Right ventricle myocardium superior (tissue), 1 donor: ENCODE measurements at places on chromosomes 7 and 10. TPM values are rescaled to one million over a fixed set of nuclear protein-coding genes. Genes with fewer than 3 reads are reported as not detected.

Gene C10orf90
- total RNA-seq: not detected

Gene HSPA12A
- 15.9 TPM for total RNA-seq

DNA sequence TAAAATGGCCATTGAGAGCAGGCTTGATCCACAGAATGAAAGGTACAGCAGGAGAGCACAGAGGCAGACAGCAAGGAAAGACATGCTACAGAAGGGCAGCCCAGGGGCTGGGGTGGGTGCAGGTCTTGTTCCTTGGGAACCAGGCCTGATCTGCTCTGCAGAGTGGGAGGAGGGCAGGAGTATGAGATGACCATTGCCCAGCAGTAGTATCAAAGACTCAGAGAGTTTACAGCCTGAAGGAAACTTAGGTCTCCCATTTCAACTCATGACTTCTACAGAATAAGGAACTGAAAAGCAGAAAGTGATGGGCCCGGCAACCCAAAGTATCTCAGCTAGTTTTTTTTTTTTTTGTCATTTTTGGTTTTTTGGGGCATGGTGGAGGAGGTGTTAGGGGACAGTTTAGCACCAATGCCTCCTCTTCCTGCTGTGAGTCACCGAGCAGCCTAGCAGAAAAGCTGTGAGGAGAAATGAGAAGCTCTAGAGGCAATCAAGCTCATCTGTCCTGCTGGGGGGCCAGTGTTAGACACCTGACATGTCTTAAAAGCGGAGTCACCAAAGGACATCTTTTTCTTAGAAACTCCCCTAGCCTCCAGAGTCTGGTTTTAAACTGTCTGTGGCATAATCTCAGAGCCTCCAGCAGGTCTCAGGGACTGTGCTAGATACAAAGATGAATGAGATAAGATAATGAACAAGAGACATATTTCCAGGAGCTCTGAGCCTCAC lies 34.3 kb upstream of the HERPUD2 start:
- no peak for DNase-seq

Gene EVX1
- total RNA-seq: not detected

Gene SPDYE2
- not detected for total RNA-seq

Gene PRF1
- total RNA-seq: 2.2 TPM

DNA sequence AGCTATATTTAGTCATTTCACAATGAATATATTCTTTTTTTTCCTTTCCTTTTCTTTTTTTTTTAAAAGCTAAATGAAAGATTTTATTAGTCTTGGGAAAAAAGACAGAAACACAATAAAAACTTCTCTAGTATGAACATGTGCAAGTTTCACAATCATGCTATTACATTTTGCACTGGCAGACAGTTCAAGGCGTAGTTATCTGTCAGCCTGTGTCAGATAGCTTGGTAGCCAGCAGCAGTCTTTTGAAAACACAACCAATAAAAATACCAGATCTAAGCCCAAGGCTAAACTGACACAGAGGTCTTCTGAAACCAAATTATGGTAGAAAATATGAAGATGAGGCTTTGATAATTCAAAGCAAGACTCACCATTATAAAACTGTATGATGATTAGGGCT lies 205.8 kb upstream of the TEX47 start:
- no peak for DNase-seq

Gene TRIM50
- 0.51 TPM for total RNA-seq

DNA sequence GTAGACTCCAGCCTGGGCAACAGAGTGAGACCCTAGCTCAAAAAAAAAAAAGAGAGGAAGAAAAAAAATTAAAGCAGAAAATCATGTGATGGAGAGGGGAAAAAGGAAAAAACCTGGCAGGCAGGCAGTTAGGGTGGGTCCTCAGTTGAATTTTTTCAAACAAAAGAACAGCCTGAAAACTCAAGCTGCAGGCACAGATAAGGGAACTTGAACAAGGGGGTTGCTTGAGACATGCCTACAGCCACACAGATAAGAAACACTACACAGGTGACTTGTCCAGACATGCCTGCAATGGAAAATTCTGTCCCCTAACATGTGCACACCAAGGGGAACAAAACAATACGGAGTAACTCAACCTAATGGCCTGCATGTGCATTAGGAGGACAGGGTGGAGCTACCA lies 19.2 kb downstream of the VIM start:
- DNase-seq: no peak

DNA sequence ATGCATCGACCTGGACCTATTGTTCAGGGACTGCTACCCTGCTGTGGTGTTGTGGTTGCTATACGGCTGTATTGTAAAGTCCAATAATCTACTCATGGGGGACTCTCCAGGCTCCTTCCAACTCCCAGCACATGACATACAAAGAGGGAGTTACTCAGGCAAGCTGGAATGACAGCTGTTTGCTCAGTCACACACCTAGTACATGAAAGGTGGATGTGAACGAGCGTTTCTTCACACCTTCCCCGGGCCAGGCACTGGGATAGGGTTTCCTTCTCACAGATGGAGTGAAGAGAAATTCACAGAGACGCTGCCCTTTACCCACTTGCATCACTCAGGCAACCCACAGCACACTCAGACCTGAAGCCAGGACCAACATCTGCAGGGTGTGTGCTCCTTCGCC lies 215.7 kb downstream of the TNS3 start:
- no peak for DNase-seq

- DNase-seq: peak; percentile 73
Measured at GRCh38 chr7:149790146-149790548, 16.8 kb upstream of the ZNF467 start.

DNA sequence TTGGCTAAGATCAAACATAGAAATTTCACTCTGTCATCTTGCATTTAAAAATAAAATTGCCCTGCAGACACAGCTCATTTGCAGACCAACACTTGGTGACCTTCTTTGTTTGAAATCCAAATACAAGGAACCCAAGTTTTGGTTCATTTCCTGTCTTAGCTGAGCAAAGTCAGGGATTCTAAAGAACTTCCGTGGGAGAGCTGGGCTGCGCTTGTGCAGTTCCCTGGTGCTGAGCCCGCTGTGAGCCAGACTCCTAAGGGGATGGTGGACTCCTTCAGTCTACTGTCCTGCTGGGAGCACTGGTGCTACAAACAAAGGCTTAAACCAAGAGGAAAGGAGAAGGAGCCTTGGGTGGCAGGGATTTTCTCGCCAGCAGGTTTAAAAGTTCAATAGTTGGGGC lies 60.0 kb downstream of the MYOF start:
- no peak for DNase-seq

GRCh38 chr7:111796671-111797070 lies 234.4 kb upstream of the IMMP2L start:
- no peak for DNase-seq

DNA sequence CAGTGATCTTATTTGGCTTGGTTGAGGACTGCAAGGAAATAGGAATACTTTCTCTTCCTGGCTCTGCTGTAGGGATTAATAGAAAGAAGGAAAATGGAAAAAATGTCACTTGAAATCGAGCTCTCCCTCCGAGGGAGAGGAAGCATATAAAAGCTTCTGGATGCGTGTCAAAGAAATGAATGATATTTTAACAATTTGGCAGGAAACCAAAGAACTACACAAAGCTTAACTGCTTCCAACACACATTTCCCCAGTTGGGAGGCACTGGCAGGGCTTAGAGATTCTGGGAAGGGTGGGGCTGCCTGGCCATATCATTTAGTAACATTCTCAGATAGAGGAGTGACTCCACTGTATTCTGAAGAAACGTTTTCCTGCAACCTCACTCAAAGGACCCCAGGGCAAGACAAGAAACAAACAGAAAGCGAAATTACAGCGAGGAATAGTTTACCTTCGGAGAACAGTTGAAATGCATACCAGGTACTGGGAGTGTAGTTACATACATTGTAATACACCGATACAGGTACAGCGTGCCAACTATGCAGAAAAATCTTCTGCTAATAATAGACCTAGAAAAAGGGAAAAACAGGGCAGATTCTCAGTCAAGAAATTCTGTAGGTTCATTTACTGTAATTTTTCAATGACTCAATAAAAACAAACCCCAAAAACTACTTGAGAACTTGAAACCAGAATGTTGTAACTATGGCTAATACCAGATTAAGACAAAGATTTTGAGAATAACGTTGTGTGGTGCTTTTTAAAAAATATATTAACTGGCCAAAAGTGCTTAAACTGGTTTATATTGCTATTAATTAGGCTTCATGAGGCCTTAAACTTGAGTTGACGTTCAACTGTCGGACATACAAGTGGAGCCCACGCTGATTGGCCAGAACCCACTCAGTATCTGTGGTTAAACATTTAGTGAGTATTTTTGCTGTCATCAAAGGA lies 75.7 kb upstream of the ASAH2 start:
- DNase-seq: peak; percentile 53

DNA sequence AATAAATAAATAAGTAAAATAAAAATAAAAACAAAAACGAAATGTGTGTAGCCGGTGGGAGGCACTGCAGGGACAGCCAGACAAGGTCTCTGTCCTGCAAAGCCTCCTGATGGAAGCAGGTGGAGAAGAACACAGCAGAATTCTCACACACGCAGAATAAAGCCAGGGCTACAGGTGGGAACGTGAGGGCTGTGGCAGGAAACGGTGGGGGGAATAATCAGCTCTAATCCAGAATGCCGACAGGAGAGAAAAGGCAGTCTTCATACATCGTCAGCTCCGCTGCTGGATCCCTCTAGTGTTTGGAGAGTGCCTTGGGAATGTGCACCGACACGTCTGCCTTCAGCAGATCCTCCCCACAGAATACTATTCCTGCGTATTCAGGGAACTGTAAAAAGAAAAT lies 6.8 kb upstream of the SNX8 start:
- no peak for DNase-seq

- peak; percentile 71 for DNase-seq
Measured at GRCh38 chr7:154953006-154953684, 49.8 kb downstream of the PAXIP1 start.

Gene WBP1L
- 19.7 TPM for total RNA-seq

DNA sequence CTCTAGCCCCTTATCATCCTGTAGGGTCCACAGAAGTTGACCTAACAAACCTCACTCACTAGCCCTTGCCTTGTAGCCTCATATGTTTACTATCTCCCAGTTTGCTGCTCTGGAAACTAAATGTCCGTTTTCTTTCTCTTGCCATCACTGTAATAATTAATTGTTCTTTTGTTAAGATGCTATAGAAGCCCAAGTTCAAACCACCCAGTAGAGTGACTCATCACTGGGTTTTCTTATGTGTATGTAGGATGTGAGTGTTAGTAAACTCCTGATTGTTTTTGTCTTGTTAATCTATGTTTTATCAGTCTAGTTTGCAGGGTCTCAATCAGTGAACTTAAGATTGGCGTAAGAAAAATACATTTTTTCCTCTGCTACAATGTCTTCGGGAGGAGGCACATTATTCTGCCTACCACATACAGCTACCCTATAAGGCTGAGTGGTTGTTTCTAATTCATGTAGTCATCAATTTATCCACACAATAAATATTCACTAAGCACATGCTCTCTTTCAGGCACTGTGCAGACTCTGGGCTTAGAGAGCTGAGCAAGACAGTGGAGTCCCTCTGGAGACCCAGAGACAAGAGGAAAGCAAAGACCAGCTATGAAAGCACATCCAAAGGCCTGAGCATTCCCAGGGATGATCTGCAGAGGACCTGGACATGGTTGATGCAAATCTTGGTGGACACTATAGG lies 474.1 kb upstream of the AKR1E2 start:
- no peak for DNase-seq

GRCh38 chr7:99121496-99122021 lies 22.3 kb downstream of the SMURF1 start:
- DNase-seq: peak; percentile 58
